ENCODE measurements at places on chromosomes 12 and 14. TPM values are rescaled to one million over a fixed set of nuclear protein-coding genes. Genes with fewer than 3 reads are reported as not detected.

DNA sequence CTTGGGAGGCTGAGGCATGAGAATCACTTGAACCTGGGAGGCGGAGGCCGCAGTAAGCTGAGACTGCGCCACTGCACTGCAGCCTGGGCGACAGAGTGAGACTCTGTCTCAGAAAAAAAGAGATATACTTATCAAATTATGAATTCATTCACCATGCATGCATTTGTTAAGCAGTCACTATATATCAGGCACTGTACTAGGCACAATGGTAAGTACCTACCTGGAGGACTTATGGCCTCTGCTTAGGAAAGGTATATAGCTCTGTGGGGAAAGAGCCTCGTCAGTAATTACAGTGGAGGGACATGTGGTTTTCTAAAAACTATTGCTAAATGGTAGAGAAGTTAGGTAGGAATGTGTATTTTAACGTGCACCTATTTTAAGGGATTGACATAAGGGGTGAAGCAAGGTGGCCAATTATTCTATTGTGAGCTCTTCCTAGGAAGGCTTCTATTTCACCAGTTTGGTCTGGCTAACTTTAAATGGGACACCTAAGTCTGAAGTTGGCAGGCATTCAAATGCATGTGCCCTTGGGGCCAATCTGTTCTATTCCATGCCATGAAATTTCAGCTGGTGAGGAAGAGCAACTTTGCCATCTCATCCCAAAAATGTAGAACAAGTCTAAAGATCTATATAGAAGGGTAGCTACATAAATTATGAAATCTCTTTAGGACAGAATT lies 15.0 kb downstream of the TCP11L2 start:
- H3K4me1 ChIP-seq: no peaks in the 10 kb centered on the region
- no peak for DNase-seq
- H3K36me3 ChIP-seq: no peaks in the 10 kb centered on the region
- no peak overlapping the region for H3K4me3 ChIP-seq

DNA sequence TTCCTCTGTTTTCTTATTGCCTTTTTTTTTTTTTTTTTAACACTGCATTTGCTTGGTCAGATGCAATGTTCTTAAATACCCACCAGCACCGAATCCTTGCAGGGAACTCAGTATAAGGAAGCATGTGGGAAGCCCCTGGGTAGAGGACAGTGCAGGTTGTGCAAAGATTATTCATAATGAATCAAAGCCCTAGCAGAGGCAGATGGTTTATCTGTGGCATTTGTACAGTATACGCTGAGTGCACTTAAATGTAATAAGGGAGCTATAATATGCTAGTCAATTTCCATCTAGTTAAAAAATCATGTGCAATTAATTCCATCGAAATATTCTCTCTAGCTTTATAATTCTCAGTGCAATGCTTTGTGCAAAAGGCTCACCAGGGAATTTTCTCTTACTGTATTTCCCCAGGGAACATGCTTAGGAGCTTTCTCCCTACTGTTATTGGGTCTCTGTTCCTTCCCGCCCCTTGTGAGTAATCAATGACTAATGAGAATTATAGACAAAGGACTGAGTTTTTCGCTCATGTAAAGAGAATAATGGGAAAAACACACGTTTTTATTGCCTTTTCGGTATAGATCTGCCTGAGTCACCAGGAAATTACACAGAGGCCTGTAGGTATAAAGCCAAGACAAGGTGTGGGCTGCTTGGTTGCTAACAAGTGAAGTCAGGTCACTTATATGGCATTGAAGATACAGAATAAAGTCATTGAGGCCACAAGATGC lies 1214.3 kb upstream of the TMEM132C start:
- no peaks in the 10 kb centered on the region for H3K36me3 ChIP-seq
- H3K27me3 ChIP-seq: no peaks in the 10 kb centered on the region
- peaks cover 16% of the 10 kb centered on the region for H3K4me1 ChIP-seq
- H3K4me3 ChIP-seq: no peak overlapping the region
- peak overlapping the region; percentile 80 for H3K27ac ChIP-seq

- DNase-seq: no peak
- no peak overlapping the region for H3K27ac ChIP-seq
- H3K4me1 ChIP-seq: no peaks in the 10 kb centered on the region
- H3K36me3 ChIP-seq: no peaks in the 10 kb centered on the region
- H3K27me3 ChIP-seq: peaks cover 62% of the 10 kb centered on the region
These were observed 43.9 kb downstream of the MVK start for GRCh38 chr12:109617491-109617890.

DNA sequence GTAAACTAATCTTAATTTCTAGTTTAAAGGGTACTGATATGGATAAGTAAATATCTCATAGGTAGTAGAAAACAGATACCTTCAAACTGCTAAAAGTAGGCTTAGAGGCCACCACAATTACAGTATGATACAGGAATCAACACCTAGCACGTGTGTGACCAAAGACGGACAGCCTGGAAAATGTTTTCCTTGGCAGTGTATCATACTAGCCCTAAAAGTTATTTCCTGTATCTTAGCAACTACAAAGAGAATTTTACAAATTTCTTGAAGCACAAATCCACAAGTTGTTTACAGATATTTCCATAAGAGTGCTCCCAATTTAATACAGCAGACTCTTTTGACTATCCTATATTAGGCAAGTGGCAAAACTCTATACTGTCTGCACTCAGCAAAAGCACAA lies 106.0 kb downstream of the ITPR2 start:
- H3K4me3 ChIP-seq: no peak overlapping the region
- H3K36me3 ChIP-seq: no peaks in the 10 kb centered on the region
- no peak overlapping the region for H3K27ac ChIP-seq
- peak; percentile 23 for DNase-seq
- H3K27me3 ChIP-seq: no peaks in the 10 kb centered on the region

- H3K36me3 ChIP-seq: no peaks in the 10 kb centered on the region
- no peak overlapping the region for H3K27ac ChIP-seq
- no peak overlapping the region for H3K4me3 ChIP-seq
These were observed 123.5 kb downstream of the CAPZA3 start for GRCh38 chr12:18861287-18861858.

The CNTN1 gene
- 2.1 TPM for total RNA-seq
